ENCODE measurements at places on chromosomes 1 and 21. TPM values are rescaled to one million over a fixed set of nuclear protein-coding genes. Genes with fewer than 3 reads are reported as not detected.

DNA sequence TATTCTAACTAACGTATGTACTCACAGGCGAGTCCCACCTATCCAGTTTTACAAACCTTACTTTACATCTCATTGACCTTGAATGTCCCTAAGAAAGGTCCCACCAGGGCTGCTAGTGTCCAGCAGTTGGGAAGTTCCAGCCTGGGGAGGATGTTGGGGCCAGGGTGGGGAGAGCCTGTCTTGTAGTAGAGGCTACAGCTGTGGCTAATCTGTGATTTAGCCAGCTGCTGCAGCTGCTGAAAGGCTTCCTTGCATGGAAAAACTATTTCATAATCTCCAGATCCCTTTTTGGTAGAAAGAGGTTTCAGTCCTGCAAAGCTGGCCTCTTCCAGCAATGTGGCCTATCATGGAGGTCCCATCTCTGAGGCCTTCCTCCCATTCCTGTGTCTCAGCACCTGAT lies 23.1 kb downstream of the TNN start:
- H3K4me1 ChIP-seq = no peaks in the 10 kb centered on the region
- no peak for DNase-seq
- H3K36me3 ChIP-seq = no peaks in the 10 kb centered on the region

GBP4 gene
- total RNA-seq = not detected

TRIM67 gene
- total RNA-seq = 2.9 TPM

AADACL3 gene
- total RNA-seq = not detected

HTR1D gene
- total RNA-seq = 3.7 TPM

ITLN1 gene
- not detected for total RNA-seq

KPRP gene
- not detected for total RNA-seq

TBX15 gene
- total RNA-seq = 41.0 TPM

DNA sequence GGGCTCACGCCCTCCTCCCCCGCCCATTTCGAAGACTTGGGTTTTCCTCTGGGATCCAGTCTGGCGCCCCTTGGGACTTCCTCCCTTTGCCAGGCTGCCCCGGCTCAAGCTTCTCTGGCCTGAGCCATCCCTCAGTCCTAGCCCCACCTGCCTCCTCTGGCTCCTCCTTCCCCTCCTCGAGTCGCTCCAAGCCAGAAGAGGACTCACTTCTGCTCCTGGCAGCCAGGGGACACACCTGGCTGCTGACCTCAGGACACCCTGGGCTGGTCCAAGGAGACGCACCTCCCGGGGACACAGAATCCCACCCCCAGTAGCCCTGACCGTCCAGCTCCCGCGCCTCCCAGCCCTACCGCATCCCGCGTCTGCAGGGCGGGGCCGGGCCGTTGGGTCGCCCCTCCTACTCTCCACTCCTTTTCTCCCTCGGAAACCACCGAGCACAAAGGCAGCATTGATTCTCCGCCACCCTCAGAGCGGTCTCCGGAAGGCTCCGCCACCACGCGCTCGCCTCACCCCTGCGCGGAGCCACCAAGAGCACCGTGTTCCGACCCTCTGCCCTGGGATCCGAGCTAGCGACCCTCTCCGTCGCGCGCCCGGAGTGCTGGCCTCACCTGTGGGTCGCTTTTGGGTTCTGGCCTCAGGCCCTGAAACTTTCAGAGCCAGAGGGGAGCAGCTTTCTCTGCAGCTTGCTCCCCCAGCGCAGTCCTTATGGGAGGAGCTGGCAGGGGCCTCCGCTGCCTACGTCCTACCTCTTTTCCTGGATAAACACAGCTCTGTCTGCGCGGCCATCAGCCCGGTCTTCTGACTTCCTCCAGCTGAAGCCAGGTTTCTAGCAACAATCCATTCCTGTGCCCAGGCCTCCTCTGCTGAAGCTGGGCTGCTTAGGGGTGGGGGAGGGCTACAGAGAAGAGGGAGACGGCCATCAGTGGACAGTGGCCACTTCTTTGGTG lies at the start of gene C2CD4D:
TSS of gene C2CD4D (minus strand) at position 364 of the 947 bp plus-strand sequence. CDS start 831 bp downstream, outside the sequence.
- H3K4me3 ChIP-seq = peak within 1 kb of the TSS; percentile 40
- peaks cover 3% of the 10 kb centered on the region for H3K36me3 ChIP-seq
- DNase-seq = no peak
- no peak within 1 kb of the TSS for H3K27ac ChIP-seq

DNA sequence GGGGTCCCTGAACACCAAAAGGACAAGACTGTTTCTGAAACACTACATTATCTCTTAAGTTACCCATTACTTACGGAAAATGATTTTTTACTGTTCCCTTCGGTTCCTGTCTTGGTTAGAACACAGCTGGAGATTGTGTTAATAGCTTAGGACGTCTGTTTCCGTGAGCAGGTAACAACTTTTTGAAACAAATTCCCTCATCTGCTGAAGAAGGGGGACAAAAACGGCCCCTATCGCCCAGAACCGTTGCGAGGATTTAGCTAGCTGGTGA lies 67.8 kb downstream of the SLC35A3 start:
- no peaks in the 10 kb centered on the region for H3K27me3 ChIP-seq
- DNase-seq = no peak
- H3K27ac ChIP-seq = peak overlapping the region; percentile 98
- H3K4me3 ChIP-seq = peak overlapping the region; percentile 95
- no peaks in the 10 kb centered on the region for H3K36me3 ChIP-seq
